Esophagus muscularis mucosa (tissue), 4 donors: ENCODE measurements at places on chromosomes 13 and 19. TPM values are rescaled to one million over a fixed set of nuclear protein-coding genes. Genes with fewer than 3 reads are reported as not detected.

DNA sequence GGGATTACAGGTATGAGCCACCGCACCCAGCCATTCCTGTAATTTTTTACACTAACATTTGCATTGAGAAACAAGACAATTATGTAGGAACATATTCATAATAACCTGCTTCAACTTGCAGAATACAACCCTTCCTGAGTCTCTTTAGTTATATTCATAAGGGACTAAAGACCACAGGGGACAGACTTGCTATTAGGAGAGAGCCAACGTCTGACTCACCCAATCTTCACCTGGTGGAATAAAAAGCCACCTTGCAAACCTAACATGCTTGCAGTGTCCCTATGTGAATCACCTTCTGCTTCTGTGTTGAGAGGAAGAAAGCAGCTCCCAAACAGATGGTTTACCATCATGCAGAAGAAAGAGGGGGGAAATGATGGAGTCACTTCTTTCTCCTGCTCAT is 456.1 kb downstream of the PCDH9 start:
- H3K27ac ChIP-seq: no peak overlapping the region
- no peaks in the 10 kb centered on the region for H3K4me1 ChIP-seq
- DNase-seq: no peak
- H3K27me3 ChIP-seq: no peaks in the 10 kb centered on the region
- no peaks in the 10 kb centered on the region for H3K36me3 ChIP-seq
- no peak overlapping the region for H3K4me3 ChIP-seq

- no peak overlapping the region for H3K4me3 ChIP-seq
- H3K27ac ChIP-seq: peak overlapping the region; percentile 81
- DNase-seq: no peak
- H3K4me1 ChIP-seq: peaks cover 11% of the 10 kb centered on the region
Observed at GRCh38 chr13:43335764-43336163, 312.4 kb downstream of the DNAJC15 start.

- no peak overlapping the region for H3K27ac ChIP-seq
- no peak overlapping the region for H3K4me3 ChIP-seq
- H3K36me3 ChIP-seq: no peaks in the 10 kb centered on the region
- H3K27me3 ChIP-seq: no peaks in the 10 kb centered on the region
Observed at GRCh38 chr13:60260440-60260839, 96.7 kb upstream of the DIAPH3 start.

GRCh38 chr13:43835701-43836100 is 43.8 kb downstream of the CCDC122 start:
- no peak overlapping the region for H3K4me3 ChIP-seq
- no peaks in the 10 kb centered on the region for H3K36me3 ChIP-seq
- H3K4me1 ChIP-seq: no peaks in the 10 kb centered on the region
- DNase-seq: no peak
- H3K27ac ChIP-seq: no peak overlapping the region

DNA sequence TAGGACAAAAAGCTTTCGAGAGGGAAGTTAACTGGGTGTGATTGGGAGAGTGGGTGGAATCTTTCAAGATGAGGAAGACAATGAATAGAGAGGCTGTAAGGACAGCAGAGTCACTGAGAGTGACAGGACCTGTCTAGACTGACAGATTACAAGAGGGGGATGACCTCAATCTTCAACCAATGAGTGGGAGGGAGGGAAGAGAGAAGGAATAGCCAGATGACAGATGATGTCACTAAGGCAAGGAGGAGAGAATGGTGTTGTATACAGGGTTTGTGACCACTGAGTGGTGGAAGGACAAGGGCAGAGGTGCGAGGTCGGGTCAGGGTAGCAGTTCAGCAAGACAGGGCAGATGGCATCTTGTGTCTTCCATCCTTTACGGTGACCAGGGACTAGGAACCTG is 5.8 kb upstream of the ILF3 start:
- no peak overlapping the region for H3K4me3 ChIP-seq
- no peaks in the 10 kb centered on the region for H3K27me3 ChIP-seq
- no peak overlapping the region for H3K27ac ChIP-seq

GRCh38 chr13:108919036-108919907 is 289.9 kb downstream of the MYO16 start:
- H3K4me1 ChIP-seq: peaks cover 51% of the 10 kb centered on the region
- no peaks in the 10 kb centered on the region for H3K27me3 ChIP-seq
- no peak for DNase-seq
- H3K4me3 ChIP-seq: no peak overlapping the region
- H3K36me3 ChIP-seq: no peaks in the 10 kb centered on the region

DNA sequence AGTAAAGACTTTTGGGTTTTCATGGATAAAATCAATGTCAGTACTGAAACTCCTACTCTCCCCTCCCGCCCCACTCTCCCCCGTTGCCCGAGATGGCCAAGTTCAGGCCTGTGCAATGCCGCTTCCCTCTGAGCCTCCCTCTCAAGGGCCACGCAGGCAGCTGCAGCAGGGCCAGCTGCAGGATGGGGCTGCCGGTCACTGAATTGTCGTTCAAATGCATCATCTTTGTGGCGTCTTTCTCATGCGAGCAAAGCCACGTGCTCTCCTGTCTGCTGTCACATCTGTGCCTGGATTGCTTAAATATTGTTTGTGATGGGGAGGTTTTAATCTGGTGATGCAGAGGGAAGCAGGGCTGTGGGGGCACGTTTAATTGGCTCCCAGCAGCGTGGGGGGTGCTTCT is 26.6 kb downstream of the SHISA2 start:
- DNase-seq: no peak
- peaks cover 12% of the 10 kb centered on the region for H3K4me1 ChIP-seq
- no peak overlapping the region for H3K27ac ChIP-seq
- H3K27me3 ChIP-seq: no peaks in the 10 kb centered on the region

- H3K36me3 ChIP-seq: no peaks in the 10 kb centered on the region
- no peaks in the 10 kb centered on the region for H3K27me3 ChIP-seq
- DNase-seq: no peak
- no peaks in the 10 kb centered on the region for H3K4me1 ChIP-seq
- H3K4me3 ChIP-seq: no peak overlapping the region
Observed at GRCh38 chr13:41554180-41554579, 96.8 kb downstream of the RGCC start.

GRCh38 chr19:38846097-38846496 is 3.7 kb downstream of the HNRNPL start:
- H3K4me1 ChIP-seq: peaks cover 74% of the 10 kb centered on the region
- no peaks in the 10 kb centered on the region for H3K27me3 ChIP-seq
- H3K4me3 ChIP-seq: no peak overlapping the region

DNA sequence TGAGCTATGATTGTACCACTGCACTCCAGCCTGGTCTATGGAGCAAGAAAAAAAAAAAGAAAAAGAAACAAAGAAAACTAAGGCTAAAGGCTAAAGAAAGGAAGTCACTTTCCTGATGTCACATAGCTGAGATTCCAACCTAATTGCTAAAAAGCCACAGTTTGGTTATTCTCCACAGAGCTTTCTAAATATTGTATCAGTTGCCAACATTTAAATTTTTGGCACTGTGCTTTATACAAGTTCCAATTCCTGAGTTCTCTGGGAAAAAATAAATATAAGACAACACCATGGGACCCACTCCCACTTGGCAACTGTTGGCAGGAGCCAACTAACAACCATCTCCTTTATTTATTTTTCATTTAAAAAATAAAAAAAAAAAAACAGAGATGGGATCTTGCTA is 11.2 kb upstream of the LYPD3 start:
- H3K27ac ChIP-seq: peak overlapping the region; percentile 84
- H3K4me1 ChIP-seq: peaks cover 26% of the 10 kb centered on the region
- no peak for DNase-seq
- H3K4me3 ChIP-seq: no peak overlapping the region
- H3K36me3 ChIP-seq: no peaks in the 10 kb centered on the region
- no peaks in the 10 kb centered on the region for H3K27me3 ChIP-seq

DNA sequence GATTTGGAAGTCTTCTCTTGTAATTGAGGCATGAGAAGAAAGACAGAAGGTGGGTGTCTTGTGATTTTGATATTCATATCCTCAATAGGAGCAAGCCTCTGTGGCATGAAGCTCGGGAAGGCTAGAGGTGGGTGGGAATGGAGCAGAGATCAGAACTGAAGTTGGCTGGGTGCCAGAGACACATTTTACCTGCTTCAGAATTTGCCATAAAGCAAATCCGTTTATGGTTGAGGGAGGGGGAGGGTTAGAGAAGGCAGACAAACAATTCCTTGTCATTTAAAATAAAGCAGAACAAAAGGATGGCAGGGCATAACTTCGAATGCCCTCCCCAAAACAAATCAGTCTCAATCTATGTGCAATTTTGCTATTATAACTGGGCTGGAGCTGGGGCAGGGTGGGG is 305.9 kb downstream of the KLF5 start:
- no peak overlapping the region for H3K27ac ChIP-seq
- no peak overlapping the region for H3K4me3 ChIP-seq
- H3K27me3 ChIP-seq: no peaks in the 10 kb centered on the region
- H3K36me3 ChIP-seq: no peaks in the 10 kb centered on the region
- no peak for DNase-seq
- no peaks in the 10 kb centered on the region for H3K4me1 ChIP-seq

- no peak for DNase-seq
- H3K4me3 ChIP-seq: no peak overlapping the region
- no peaks in the 10 kb centered on the region for H3K4me1 ChIP-seq
- H3K27ac ChIP-seq: no peak overlapping the region
- no peaks in the 10 kb centered on the region for H3K27me3 ChIP-seq
Observed at GRCh38 chr13:99854366-99854765, 117.2 kb downstream of the ZIC5 start.

GRCh38 chr13:29005763-29006120 is 185.6 kb downstream of the MTUS2 start:
- H3K27me3 ChIP-seq: no peaks in the 10 kb centered on the region
- peaks cover 5% of the 10 kb centered on the region for H3K4me1 ChIP-seq
- H3K27ac ChIP-seq: no peak overlapping the region
- peak; percentile 37 for DNase-seq
- no peaks in the 10 kb centered on the region for H3K36me3 ChIP-seq

GRCh38 chr13:97566907-97567306 is 132.9 kb downstream of the RAP2A start:
- H3K27me3 ChIP-seq: peaks cover 6% of the 10 kb centered on the region
- no peak overlapping the region for H3K4me3 ChIP-seq
- no peaks in the 10 kb centered on the region for H3K36me3 ChIP-seq
- no peak for DNase-seq

DNA sequence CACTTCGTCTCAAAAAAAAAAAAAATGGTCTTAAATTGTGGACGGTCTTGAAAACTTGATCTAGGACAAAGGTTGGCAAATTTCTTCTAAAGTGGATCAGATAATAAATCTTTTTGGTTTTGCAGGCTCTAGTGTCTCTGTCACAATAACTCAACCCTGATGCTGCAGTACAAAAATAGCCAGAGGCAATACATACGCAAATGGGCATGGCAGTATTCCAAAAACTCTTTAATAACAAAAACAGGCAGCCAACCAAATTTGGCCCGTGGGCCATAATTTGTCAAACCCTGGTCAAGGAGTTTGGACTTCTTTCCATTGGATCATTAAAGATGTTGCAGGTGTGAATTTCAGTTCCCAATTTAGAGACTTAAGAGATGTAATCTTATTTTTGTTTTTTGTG is 93.5 kb upstream of the MRI1 start:
- H3K36me3 ChIP-seq: no peaks in the 10 kb centered on the region
- DNase-seq: no peak
- no peaks in the 10 kb centered on the region for H3K4me1 ChIP-seq
- H3K27me3 ChIP-seq: no peaks in the 10 kb centered on the region

GRCh38 chr13:79353693-79354092 is 52.4 kb downstream of the RBM26 start:
- no peak overlapping the region for H3K4me3 ChIP-seq
- H3K4me1 ChIP-seq: no peaks in the 10 kb centered on the region
- H3K36me3 ChIP-seq: peaks cover 34% of the 10 kb centered on the region
- H3K27ac ChIP-seq: no peak overlapping the region
- DNase-seq: no peak

DNA sequence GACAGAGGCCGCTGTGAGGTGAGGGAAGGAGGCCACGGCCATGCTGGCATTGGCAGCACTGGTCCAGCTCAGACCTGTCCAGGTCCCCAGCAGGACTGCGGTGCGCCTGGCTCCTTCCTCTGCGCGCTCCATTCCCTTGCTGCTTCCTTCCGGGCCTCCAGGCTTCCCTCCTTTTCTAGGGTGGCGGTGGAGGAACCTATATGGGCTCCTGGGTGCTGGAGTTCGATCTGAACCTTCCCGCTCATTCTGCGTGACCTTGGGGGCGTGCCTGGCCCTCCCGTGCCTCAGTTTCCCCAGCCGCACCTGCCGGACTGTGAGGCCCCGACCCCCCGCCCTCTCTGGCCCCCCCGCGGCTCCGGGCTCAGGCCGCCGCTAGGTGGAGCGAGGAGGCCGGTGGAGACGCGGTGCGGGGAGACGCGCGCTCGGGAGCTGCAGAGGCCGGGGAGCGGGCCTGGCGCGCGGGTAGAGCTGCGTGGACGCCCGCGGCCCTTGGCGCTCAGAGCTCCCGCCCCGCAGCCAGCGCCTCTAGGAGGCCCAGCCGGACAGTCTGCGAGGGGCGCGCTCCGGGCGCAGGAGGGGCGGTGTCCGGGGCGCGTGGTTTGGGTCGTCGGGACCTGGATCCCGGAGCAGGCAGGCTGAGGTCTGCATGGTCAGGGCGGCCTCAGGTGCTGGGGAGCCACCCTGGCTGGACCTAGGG is 29.9 kb downstream of the EFNA2 start:
- H3K27ac ChIP-seq: no peak overlapping the region
- peaks cover 10% of the 10 kb centered on the region for H3K4me1 ChIP-seq
- no peak for DNase-seq

- peak overlapping the region; percentile 50 for H3K4me3 ChIP-seq
- H3K4me1 ChIP-seq: peaks cover 7% of the 10 kb centered on the region
- no peaks in the 10 kb centered on the region for H3K36me3 ChIP-seq
- no peak for DNase-seq
- peaks cover 21% of the 10 kb centered on the region for H3K27me3 ChIP-seq
Observed at GRCh38 chr13:41428155-41428554, 29.2 kb upstream of the RGCC start.

- H3K4me3 ChIP-seq: no peak overlapping the region
- H3K27me3 ChIP-seq: no peaks in the 10 kb centered on the region
- H3K27ac ChIP-seq: no peak overlapping the region
- H3K36me3 ChIP-seq: no peaks in the 10 kb centered on the region
Observed at GRCh38 chr13:111917086-111917485, 149.9 kb upstream of the SOX1 start.

ZSWIM9 gene
- 4.0 TPM for total RNA-seq

PPP1R13L gene
- 11.1 TPM for total RNA-seq

KRTDAP gene
- total RNA-seq: not detected

SIGLEC5 gene
- total RNA-seq: 0.52 TPM

SMIM7 gene
- 80.6 TPM for total RNA-seq

ATP11A gene
- total RNA-seq: 27.8 TPM

ATCAY gene
- total RNA-seq: 0.92 TPM

CNFN gene
- not detected for total RNA-seq
